ENCODE measurements at places on chromosomes 6 and 20.

- no peak for DNase-seq
Measured at GRCh38 chr6:137089305-137089704, 44.5 kb upstream of the IL20RA start.

DNA sequence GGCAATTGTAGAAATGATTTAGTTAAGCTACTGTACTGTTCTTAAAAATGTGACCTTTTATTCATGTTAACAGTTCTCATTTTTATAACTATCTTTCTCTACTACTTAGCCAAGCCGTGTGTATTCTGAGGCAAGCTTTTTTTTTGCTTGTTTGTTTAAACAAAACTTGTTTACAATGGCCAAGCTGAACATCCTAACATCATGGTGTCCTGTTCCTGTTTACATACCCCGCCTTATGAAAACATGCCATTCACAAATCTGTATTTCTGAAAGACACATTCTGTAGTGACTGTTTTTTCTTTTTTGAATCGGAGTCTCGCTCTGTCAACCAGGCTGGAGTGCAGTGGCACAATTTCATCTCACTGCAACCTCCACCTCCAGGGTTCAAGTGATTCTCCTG lies 140.9 kb downstream of the NCOA3 start:
- DNase-seq = no peak

- no peak for DNase-seq
Measured at GRCh38 chr6:41967312-41968287, 26.0 kb upstream of the CCND3 start.

DNA sequence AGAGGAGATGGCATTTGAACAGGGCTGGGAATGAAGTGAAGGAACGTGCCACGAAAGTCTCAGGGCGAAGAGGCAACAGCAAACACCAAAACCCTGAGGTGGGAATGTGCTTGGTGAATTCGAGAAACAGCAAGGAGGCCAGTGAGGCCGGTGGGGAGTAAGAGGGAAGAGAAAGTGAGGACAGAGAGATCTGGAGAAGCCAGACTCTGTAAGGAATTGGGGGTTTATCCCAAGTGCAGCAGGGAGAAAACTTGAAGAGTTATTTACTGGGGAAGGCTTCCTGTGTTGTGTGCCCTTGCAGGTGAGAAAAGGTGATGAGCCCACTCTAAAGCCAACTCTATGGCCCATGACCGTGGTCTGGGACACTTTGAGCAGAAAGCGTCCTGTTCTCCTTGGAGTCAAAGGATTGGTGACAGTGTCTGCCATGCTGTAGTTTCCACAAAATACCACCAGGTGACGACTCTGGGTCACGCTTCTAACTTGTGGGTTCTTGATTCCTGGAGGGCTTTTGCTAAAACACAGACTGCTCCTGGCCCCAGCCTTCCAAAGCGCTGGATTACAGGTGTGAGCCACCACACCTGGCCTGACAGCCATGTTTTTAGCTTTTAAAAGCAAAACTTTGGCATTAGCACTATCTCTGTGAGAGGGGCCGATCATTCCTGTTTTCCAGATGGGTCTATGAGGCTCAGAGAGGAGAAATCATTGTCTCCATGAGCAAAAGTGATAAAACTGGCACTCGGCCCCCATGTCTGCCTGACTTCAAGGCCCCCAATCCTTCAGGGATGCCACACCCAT lies 18.0 kb upstream of the CSNK2A1 start:
- peak; percentile 85 for DNase-seq

DNA sequence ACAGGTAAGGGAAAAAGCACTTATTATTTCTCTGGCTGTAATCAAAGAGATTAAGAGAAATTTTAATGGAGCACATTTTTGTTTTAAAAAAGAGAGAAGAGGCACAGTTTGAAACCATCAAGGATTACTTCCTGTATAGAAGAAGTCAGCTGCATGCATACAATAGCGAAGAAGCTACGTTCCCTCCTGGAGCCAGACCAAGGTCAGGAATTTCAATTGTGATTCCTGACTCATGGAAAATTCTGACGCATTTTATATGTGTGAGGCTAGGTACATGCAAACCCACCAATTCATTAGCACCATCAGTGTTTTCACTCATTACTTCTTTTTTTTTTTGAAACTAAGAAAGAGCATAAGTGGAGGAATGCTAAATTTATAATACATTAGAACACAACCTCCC lies 232.7 kb upstream of the SGK1 start:
- no peak for DNase-seq

Data from NAMALWA (cell line).